ENCODE measurements at places on chromosomes 4 and X.

DNA sequence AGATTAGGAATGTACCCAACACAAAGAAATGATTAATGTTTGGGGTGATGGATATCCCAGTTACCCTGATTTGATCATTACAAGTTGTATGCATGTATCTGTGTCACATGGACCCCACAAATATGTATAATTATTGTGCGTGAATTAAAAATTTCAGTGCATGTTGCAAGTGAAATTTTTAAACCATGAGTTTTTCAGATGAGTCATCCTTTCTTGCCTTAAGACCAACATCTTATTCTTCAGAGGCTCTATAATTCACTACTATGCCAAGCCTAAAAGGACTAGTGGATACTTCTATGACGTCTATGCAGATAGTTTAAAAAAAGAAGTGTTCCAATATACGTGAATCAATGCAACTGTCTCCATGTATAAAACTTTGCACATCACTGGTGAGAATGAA lies 113.0 kb upstream of the SH3RF1 start:
- DNase-seq = peak; percentile 58

DNA sequence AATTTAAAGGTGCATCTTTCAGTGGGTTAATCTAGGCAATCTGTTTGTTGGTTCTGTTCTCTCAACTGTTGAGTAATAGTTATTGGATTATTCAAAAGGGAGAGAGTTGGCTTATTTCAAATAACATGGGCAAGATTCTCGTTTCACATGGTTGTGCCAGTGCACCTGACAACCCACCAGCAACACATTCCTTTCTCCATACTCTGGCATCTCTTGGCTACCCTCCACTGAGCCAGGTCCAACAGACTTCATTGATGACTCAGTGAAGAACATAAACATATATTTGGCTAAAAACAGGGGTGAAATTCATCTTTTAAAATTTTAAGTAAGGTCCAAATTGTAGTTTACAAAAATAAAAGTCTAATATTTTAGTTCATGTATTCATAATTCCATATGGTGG lies 967.2 kb downstream of the RPA4 start:
- DNase-seq = no peak

DNA sequence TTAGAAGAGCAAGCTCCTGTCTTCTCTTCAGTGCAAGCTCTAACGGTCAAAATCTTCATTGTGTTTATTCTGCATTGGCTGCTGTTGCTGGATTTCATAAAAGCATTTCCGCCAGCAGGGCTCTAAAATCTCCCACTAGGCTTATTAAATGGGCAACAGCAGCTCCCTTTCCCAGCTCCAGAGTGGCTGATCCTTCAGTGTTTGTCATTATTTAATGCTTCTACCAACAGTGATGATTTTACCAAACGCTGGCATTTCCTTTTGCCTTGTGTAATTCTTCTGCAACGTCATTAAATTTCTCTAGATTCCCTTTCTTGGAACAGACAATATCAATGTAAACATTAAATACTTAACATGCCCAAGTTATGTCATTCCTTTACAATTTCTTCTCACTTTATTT lies 20.1 kb downstream of the SLC7A11 start:
- peak; percentile 76 for DNase-seq

GRCh38 chr4:151901631-151902030 lies 140.8 kb upstream of the GATB start:
- no peak for DNase-seq

GRCh38 chrX:40684092-40684491 lies 36.7 kb upstream of the CXorf38 start:
- DNase-seq = no peak

DNA sequence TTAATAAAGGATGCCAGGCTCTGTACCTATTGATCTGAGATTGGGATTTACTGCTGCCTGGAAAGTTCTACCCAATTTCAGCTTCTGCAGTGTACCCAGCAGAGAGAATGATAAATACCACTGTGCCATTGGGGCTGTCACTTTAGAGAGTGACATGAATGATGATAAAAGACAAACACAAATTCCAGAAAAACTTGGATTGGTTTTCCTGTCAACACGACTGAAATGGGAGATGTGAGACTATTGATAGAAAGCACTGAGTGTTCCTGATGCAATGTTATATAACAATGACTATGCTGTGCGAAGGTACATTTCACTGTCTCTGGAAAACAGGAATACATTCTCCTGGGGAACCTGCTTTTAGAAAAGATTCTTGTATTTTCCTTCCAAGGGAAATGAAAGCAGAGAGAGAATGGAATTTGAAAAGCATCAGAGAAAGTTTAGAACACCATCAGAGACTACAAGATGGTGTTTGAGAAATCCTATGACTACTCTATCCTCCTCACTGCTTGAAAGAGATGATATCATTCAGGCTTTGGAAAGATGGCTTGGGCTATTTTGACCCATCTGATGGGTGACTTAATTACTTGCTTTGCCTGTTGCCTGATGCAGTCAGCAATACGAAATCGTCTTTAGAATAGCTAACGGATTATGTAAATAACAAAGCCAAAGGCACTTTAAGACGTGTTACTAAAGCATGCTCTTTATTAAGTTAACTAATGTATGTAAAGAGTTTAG lies 49.7 kb downstream of the MID1IP1 start:
- no peak for DNase-seq

GRCh38 chr4:148445860-148446330 lies 3.7 kb upstream of the NR3C2 start:
- no peak for DNase-seq

GRCh38 chrX:150968862-150969720 lies 14.0 kb upstream of the HMGB3 start:
- DNase-seq = no peak

DNA sequence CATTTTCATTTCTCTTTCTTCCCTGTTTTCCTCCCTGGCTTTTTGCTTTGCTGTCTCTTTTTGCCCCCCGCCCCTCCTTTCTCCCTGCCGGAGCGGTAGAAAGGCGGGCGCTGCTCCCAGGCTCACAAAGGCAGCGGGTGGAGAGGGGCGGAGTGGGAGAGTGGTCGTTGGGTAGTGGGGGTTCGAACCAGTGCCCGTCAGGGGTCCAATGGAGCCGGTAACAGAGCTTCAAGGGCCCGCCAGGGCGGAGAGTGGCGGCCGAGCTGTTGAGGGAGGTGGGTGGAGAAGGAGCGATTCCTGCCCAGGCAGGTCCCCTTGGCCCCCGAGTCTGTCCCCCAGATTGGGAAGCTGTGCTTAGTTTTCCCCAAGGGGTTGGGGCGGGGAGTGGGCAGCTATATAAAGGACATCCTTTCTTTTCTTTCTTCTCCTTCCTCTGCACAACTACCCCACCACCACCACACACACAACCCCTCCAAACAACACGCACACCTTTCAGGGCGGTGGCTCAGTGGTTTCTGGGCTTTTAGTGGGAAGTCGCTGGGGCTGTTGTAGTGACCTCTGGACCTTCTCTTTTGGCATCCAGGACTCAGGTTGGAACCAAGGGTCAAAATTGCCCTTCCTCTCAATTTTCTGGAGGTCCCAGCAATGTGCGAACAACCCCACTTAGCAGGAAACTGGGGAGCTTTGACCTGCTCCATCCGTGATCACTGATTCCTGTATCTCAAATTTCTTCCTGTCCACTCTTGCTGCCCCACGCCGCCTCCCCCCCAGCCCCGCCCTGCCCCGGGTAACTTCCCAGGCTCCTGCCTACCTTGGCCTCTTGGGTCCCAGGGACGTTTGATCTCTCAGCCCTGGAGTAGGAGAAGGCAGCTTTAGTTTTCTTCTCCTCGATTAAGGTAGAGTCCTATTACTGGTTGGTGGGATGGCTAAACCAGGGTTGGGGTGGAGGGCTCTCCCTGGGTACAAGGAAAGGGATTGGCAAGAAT lies 1.9 kb downstream of the EFNB1 start:
- DNase-seq = no peak

GRCh38 chr4:168765726-168766125 lies 244.3 kb downstream of the CBR4 start:
- DNase-seq = no peak

DNA sequence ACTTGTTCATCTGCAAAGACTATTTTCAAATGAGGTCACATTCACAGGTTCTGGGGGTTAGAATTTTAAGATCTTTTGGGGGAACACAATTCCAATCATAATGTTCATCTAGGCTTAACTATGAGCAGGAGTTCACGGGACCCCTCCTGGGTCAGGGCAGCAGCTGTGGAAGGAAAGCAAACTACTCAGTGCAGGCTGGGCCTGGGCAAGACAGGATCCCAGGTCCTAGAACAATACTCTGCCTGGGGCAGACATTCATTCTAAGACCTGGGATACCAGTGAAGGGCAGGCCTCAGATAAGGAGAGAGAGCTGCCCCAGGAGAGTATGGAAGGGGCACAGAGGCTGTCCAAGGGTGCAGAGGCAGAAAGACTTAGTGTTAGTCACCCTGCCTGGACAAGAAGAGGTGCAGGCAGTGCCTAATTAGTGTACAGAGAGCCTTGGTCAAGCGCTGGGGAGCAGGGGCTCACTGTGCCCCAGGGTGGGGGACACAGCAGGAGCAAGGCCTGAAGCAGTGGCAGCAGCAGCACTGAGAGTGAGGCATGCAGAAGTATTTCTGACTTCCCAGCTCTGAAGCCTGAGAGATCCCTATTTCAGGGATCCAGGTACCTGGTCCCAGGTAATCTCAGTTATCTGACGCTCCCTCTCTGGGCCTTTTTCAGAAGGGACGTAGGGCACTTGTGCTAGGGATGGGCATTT lies 123.0 kb upstream of the MAMLD1 start:
- no peak for DNase-seq

GRCh38 chr4:173318648-173319211 lies 15.4 kb downstream of the HMGB2 start:
- DNase-seq = peak; percentile 56

DNA sequence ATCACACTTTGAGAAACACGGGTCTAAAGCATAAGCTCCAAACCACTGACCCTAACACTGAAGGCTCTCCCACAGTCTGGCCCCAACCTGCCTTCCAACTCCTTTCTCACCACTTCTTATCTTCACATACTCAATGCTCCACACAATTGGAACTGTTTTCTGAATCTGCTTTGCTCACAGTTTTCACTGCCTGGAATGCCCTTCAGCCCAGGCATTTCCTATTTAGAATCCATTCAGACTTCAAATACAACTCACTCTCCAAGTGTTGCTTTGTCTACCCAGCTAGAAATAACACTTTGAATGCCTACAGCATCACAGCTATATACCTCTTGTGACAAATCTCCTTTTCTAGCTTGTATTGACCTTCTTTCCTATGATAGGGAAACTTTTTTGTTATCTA lies 10.2 kb downstream of the OTUD4 start:
- DNase-seq = no peak

- no peak for DNase-seq
These were observed 60.7 kb upstream of the PLAC1 start for GRCh38 chrX:134718966-134719317.
